ENCODE measurements at places on chromosomes 2 and 18.

- no peak for DNase-seq
These were observed 5.3 kb downstream of the SATB2 start for GRCh38 chr2:199452260-199452990.

DNA sequence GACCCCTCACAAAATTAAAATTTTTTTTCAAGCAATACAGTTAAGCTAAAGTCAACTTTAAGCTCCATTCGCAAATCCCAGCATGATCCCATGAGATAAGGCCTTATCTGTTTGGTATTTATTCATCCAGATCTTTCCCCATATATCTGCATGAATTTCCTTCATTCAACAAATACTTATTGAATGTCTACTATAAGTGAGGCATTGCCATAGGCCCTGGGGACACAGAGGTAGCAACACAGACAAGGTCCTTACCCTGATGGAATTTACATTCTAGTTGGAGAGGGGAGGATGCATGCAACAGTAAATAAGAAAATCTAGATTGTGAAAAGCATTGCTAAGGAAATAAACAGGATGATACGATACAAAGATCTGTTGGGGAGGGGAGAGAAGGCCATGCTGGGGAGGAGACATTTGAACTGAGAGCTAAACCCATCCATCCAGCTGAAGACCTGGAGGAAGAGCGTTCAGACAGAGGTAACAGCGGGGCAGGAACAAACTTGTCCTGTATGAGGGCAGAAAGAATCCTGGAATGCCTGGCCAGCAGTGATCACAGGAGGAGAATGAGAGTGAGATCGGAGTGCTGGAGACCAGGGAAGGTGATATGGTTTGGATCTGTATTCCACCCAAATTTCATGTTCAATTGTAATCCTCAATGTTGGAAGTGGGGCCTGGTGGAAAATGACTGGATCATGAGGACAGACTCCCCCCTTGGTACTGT, 71.6 kb downstream of the SDC1 start:
- DNase-seq = no peak

DNA sequence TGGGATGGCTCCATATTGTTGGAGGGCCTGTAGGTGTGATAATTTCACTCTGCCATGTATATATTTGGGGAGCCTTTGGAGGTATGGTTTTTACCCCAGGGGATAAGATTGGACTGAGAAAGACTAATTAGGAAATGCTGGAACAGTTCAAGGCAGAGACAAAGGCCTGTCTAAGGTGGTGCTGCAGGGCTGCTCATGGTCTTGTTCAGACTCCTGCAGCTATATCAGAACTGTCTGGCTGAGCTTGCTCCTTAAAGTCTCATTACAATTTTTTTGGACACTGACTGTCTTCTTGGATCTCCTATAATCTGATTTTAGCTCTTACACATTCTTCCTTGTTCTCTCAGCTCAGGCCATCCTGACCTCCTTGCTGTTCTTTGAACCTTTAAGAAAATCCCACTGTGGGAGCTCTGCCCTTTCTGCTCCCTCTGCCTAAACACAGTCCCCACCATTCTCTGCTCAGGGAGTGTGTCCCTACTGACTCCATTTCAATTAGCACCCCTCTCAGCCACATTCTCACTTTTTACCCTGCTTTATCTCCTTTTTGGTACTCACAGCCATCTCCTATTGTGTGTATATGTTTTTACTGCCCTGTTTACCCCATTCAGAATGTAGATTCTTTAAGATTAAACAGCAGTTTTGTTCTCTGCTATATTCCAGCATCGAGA, 468.7 kb upstream of the FANCL start:
- no peak for DNase-seq

DNA sequence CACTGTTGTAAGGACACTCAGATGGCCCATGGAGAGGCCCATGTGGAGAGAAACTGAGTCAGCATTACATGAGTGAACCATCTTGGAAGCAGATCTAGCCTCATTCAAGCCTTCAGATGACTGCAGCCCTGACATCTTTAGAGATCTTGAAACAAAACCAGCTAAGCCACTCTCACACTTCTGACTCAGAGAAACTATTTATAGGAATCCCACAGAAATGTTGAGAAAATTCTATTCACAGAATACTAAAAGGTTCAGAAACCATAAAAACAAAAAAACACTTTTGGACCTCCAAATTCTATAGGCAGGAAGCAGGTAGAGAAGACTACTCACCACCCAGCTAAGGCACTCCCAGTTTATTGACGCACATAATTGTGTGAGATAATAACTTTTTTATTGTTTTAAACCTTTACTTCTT, 8.7 kb downstream of the TMEM169 start:
- no peak for DNase-seq

DNA sequence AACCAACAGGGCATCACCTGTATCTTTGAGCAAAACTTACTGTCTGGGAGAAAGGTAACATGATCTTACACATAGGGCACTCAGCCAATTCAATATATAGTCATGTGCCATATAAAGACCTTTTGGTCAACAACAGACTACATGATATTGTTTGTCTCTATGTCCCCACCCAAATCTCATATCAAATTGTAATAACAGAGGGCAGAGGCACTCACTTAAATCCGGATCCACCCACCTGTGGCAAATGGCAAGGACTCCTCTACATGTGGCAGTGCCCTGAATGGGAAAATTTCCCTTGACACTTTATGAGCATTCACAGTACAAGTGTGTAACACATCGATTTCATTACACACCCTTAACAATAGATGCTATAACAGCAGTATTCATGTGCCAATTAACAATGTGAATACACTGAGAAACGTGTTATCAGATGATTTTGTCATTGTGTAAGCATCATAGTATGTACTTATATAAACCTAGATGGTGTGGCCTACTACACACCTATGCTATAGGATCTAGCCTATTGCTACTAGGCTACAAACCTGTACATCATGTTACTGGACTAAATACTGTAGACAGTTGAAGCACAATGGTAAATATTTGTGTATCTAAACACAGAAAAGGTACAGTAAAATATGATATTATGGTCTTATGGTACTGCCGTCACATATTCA, 64.2 kb downstream of the STRADB start:
- DNase-seq = no peak

- DNase-seq = no peak
These were observed 1.1 kb upstream of the DGKD start for GRCh38 chr2:233353101-233353768.

- DNase-seq = no peak
These were observed 265.4 kb downstream of the ZNF385B start for GRCh38 chr2:179596018-179596417.

GRCh38 chr18:3498698-3499471, 48.9 kb downstream of the TGIF1 start:
- DNase-seq = peak; percentile 43

DNA sequence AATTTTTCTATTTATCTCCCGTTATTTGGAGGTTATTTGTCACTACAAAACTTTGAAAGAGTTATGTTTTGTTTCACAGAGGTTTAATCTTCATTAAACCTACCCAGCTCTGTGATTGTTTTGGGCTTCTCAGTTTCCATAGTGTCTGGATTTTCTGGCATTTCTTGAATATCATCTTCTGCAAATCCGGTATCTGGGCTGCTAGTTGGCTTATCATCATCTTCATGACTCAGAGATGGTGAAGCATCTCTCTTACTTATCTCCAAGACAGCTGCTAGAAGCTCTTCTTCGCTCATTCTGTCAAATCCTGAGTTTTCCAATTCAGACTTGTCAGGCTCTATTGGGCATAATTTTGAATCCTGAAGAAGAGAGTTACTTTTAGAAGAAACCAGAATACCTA, 55.6 kb downstream of the VIL1 start:
- no peak for DNase-seq

- no peak for DNase-seq
These were observed 134.2 kb upstream of the HNRNPA3 start for GRCh38 chr2:177078416-177078815.

DNA sequence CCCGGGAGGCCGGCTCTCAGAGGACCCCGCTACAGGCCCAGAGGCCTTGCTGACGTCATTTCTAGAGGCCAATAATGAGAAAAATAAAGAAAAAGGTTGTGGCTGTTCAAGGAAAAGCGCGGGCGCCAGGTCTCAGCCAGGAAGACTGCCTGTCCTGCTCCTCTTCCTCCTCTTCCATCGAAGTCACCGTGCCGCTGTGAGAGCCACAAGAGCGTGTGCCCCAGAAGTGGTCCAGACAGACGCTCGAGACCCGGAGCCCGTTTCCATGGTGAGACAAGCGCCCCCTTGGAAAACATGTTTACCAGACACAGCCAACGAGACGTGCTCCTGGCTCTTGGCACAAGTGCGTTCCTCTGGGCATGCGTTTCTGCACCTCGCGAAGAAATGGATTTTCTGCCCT, 210.5 kb downstream of the HDAC4 start:
- DNase-seq = no peak

GRCh38 chr2:203412546-203413331, 84.5 kb downstream of the ABI2 start:
- DNase-seq = no peak

DNA sequence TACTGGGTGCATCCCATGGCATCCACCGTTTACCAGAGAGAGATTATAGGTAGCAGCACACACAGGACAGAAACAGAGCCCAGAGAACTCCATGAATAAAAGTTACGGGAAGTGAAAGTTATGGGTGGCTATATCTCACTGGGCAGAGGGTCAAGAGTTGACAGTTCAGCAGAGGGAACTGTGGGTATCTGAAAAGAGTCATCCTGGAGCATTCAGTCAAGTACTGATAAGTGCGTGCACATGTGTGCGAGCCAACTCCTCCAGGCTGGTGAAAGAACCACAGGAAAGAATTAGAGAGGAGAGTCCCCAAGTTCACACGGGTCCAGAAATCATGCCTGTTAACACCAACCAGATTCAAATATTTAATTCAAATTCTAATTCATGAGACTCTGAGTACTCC, 1588.2 kb downstream of the LRP1B start:
- DNase-seq = no peak

- DNase-seq = no peak
These were observed 87.1 kb downstream of the SETBP1 start for GRCh38 chr18:44767807-44768206.

DNA sequence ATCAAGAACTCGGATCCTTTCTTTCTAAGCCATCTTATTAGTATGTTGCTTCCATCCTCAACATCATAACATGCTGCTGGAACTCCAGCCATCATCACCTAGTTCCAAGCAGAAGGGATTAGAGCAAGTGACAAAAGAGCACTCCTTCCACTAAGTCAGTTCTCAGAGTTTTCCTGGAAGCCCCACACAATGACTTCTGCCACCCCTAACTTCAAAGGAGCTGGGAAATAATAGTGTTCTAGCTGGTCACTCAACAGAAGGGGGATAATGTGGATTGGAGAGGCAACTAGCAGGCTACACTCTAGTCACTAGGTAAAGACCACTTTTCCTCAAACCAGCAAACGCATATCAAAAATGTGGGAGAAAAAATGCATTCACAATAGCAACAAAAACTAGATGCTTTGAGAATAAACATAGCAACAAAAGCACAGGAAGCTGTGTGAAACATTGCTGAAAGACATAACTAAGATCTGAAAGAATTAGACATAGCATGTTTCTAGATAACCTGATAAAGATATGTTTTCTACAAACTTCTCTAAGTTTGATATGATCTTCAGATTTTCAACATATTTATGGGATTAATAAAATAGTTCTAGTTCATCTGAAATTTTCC, 39.5 kb downstream of the COX7A2L start:
- DNase-seq = no peak

DNA sequence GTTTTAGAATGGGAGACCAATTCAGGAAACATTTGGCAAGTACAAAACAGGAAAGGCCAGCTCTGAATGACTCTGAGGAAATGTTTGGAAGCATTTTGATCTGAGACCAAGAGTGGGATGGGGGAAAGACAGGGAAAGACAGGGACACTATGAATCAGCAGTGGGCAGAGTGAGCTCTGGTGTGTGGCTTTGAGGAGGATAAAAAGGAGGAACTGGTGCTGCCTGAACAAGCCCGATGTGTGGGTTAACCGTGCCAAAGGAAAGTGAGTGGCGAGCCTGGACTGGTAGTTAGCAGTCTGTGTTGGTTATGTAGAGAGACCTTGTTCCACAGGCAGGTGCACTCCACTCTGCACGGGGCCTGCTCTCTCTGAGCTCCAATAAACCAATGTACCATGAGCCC, 5.3 kb downstream of the MFSD6 start:
- no peak for DNase-seq

GRCh38 chr18:5144629-5145028, 52.4 kb downstream of the AKAIN1 start:
- no peak for DNase-seq

GRCh38 chr2:10339647-10340592, 37.2 kb downstream of the HPCAL1 start:
- DNase-seq = no peak

DNA sequence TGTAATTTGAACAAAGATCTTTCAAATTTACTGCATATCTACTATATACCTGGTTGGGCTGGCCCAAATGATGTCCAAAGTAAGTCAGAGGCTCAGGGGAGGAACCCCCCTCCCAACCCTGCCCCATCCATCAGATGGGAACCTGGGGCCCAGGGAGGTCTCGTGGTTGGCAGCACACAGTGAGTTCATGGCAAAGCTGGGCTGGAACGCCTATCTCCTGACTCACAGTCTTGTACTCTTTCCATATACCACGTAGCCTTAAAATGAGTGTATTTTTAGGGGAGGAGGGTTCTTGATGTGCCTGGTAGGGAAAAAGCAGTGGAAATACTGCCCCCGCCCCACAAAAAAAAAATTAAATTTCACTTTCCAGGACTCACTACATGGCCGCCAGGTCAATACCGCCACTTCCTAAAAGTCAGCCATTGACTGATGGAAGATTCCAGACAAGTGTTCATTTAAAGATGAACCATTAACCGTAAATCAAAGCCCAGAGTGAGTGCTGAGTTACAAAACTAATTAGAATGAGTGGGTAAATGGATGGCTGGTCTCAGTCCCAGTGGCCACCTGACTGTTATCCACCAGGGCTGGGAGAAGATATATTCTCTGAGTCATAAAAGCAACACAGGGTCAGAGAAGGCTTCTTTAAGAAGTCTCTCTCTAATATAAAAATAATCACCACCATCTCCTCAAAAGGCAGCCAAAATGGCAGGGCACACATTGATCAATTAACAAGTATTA, 80.5 kb downstream of the ZBTB7C start:
- no peak for DNase-seq

- no peak for DNase-seq
These were observed 17.9 kb upstream of the LRRTM1 start for GRCh38 chr2:80322311-80322920.

DNA sequence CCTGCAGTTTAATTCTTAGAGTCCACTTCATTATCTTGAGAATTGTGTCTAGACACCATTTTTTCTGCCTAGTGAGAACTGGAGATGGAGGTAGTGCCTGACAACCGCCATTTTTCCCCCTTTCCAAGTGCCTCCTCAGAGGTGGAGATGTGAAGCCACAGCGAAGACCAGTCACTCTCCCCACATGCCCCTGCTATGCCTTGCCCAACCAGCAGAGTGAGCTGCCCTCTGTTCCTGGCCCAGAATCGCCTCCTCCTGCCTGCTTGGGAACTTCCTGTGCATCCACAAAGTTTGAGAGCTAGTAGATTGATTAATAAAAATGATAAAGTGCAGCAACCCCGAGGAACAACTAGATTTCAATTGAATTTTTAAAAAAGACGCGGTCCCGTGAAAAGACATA, 123.3 kb downstream of the CLIP4 start:
- peak; percentile 30 for DNase-seq

- DNase-seq = no peak
These were observed 3.9 kb upstream of the IL1R2 start for GRCh38 chr2:101987832-101988231.

- DNase-seq = no peak
These were observed 16.2 kb upstream of the ALPI start for GRCh38 chr2:232439758-232440135.

Data from NT2/D1 (cell line).